Activated gamma-delta T cell treated with Interleukin-2 at 50 U/mL for 16 hours (primary cell): ENCODE measurements at places on chromosomes 16 and 17.

DNA sequence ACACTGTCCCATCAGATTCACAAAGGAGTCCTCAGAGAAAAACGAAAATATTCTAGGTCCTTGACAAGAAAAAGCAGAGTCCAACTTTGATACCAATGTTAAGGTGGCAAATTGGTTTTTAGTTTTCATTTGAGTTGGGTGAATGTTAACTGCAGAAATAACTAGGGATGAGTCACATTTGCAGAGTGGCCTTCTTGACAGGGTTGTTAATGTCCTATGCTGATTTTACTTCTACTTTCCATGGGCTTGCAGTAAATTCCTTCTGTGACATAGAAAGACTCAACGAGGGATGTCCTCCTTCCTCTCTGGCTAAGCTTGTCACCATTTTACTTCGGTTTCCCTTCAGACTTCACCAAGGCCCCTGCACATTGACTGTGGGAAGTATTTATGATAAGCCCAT, 47.2 kb upstream of the ICAM2 start:
- DNase-seq, result no peak

- no peak for DNase-seq
Measured at GRCh38 chr17:48719642-48720265, 2.6 kb downstream of the PRAC1 start.

DNA sequence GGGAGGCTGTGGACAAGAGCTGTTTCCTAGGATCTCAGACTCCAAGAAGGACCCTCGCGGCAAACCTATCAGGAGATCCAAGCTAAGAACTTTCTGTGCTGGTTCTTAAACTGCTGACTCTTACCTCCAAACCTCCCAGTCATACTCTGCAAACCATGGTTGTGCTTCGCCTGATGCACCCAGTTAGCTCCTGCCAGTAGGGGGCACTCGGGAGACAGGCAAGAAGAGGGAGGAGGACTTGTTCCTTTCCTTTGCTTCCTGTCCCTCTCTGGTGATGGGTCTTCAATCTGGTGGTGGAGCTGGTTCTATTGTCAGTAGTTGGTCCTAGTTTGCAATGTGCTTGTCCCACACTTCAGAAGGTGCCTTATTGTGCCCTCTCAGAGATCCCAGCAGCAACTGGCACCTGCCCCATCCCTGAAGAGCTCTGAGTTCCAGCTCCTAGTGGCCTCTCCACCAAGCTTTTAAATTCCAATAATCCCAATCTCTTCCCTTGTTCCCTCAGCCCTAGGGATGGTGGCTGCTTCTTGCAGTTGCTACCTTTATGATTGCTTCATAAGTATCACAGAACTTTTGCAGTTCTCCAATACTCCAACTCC, 113.5 kb upstream of the RPL38 start:
- DNase-seq, result peak; percentile 23

DNA sequence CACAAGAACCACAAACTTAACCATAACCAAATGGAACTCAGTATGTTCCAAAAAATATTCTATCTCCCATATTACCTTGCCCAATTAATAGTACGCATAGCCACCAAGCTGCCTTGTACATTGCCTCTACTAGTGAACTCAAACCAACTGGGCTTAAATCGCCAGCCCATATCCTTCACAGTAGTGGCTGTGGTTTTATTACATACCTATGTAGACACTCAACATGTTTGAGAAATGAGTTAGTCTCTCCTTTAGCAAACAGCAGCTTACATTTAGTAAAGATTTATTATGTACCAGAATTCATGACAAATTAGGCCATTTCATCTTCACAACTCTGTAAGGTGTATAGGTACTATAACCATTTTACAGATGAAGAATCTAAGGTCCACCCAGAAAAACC, 41.4 kb downstream of the GRB2 start:
- no peak for DNase-seq

DNA sequence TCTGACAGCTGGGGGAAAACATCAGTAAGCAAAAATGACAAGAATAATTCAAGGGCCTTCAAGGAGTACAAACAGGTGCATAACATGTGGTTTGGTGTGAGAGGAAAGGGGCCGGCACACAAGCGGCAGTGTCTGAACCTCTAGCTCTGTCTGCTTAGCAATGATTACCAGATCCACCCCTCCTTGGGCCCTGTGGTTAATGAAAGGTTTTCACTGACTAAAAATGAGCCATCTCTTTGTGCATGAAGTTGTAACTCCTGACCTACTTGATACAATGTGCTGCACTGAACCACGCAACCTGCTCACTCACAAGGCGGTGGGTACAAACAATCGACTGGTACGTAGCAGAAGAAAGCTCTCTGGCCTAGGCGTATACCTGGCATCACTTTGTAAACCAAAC, 15.1 kb downstream of the FAM117A start:
- DNase-seq, result peak; percentile 64
